ENCODE measurements at places on chromosomes 7 and 10. TPM values are rescaled to one million over a fixed set of nuclear protein-coding genes. Genes with fewer than 3 reads are reported as not detected.
A peak's percentile ranks its signal among the peaks of the same experiment; 100 is the strongest.

GRCh38 chr7:94655126-94655847 lies 646 bp downstream of the SGCE start:
- no peak for DNase-seq
- no peaks in the 10 kb centered on the region for H3K4me1 ChIP-seq
- H3K4me3 ChIP-seq, result peak overlapping the region; percentile 61
- H3K36me3 ChIP-seq, result no peaks in the 10 kb centered on the region

GRCh38 chr10:28984431-28984830 lies 304.4 kb upstream of the LYZL1 start:
- H3K4me1 ChIP-seq, result peaks cover 9% of the 10 kb centered on the region
- no peaks in the 10 kb centered on the region for H3K36me3 ChIP-seq
- H3K4me3 ChIP-seq, result no peak overlapping the region
- DNase-seq, result peak; percentile 66
- no peaks in the 10 kb centered on the region for H3K27me3 ChIP-seq
- no peak overlapping the region for H3K27ac ChIP-seq

GRCh38 chr10:66365686-66366085 lies 560.1 kb upstream of the LRRTM3 start:
- H3K36me3 ChIP-seq, result no peaks in the 10 kb centered on the region
- H3K27ac ChIP-seq, result no peak overlapping the region
- no peaks in the 10 kb centered on the region for H3K27me3 ChIP-seq
- H3K4me1 ChIP-seq, result no peaks in the 10 kb centered on the region
- H3K4me3 ChIP-seq, result no peak overlapping the region

GRCh38 chr10:132790470-132790869 lies 4.5 kb upstream of the NKX6-2 start:
- H3K27me3 ChIP-seq, result peaks cover 6% of the 10 kb centered on the region
- H3K4me1 ChIP-seq, result peaks cover 25% of the 10 kb centered on the region
- no peak overlapping the region for H3K27ac ChIP-seq
- H3K4me3 ChIP-seq, result no peak overlapping the region
- H3K36me3 ChIP-seq, result no peaks in the 10 kb centered on the region

DNA sequence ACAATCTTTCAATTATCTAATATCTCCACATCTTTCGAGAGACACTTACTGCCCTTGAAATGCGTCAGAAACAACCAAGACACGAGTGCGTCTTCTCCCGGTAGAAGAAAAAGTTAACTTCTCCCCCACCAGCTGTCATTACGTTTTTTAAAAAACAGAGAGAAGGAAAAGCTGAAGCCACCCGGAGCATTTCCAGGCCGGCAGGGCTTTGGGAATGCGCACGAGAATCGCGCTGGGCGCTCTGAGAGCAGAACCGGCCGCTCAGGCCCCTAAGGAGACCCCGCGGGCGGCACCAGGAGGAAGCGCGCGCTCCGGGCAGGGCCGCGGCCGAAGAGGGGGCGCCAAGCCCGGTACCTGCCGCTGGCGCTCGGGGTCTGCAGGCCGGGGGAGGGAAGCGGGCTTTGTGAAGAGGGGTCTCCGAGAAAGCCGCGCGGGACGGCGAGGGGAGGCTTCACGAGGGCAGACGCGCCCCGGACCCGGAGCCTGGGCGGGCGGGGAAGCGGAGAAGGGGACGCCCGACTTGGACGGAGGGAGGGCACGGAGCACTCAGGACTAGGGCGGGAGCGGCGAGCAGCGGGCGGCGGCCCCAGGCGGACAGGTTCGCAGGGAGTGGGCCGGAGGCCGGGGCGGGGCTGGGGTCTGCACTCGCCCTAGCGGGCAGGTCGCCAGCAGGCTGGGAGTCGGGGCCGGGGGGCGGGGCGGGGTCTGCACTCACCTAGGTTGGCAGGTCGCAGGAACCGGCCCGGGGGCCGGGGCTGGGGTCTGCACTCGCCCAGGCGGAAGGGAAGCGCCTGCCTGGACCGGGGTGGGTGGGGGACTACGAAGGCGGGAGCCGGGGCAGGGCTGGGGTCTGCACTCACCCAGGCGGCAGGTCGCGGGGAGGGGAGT lies 932 bp downstream of the ESYT2 start:
- H3K4me3 ChIP-seq, result peak overlapping the region; percentile 73
- DNase-seq, result peak; percentile 41
- no peaks in the 10 kb centered on the region for H3K27me3 ChIP-seq
- no peaks in the 10 kb centered on the region for H3K4me1 ChIP-seq
- H3K36me3 ChIP-seq, result no peaks in the 10 kb centered on the region
- peak overlapping the region; percentile 97 for H3K27ac ChIP-seq

GRCh38 chr10:88116481-88116880 lies 253.1 kb downstream of the PTEN start:
- no peaks in the 10 kb centered on the region for H3K27me3 ChIP-seq
- DNase-seq, result no peak
- no peaks in the 10 kb centered on the region for H3K36me3 ChIP-seq
- H3K4me3 ChIP-seq, result no peak overlapping the region
- peak overlapping the region; percentile 34 for H3K27ac ChIP-seq
- H3K4me1 ChIP-seq, result peaks cover 27% of the 10 kb centered on the region

DNA sequence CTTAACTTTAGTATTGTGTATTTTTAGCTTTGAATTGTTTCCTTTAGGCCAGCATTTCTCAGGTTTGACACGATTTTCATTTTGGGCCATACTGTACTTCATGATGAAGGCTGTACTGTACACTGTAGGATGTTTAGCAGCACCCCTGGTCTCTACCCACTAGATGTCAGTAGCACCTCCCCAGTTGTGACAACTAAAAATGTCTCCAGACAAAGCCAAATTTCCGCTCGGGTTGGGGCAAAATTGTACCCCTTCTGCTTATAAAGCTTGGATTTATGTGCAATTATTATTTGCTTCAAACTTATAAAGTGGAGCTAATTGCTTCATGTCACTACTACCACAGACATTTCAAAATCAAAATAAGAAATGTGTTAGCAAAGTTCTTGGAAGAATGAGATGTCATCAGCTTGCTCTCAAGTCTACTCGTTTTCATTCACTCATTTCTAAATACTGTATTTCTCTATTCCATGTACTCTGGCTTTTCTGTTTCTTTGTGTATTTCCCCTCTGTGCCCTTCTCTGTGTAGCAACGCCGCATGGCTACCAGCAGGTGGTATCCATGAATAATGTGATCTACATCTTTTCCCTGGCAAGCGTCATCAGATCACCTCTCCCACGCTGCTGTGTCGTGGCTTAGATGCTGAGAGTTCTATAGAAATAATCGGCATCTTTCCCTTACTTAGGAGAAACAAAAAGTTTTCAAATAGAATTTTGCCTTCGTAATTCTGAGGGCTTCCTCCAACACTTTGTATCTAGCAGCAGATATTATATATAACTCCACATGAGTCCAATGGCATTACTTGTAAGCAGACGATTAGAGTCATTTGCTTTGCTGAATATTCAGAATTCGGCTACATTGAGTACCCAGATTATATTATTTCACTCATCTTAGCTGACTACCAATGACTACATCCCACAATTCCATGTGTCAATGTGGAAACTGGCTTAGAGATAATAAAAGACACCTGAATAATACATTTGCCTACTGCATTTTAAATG lies 47.8 kb upstream of the CALCR start:
- no peak for DNase-seq
- no peaks in the 10 kb centered on the region for H3K27me3 ChIP-seq
- no peak overlapping the region for H3K27ac ChIP-seq
- H3K36me3 ChIP-seq, result no peaks in the 10 kb centered on the region
- no peak overlapping the region for H3K4me3 ChIP-seq

DNA sequence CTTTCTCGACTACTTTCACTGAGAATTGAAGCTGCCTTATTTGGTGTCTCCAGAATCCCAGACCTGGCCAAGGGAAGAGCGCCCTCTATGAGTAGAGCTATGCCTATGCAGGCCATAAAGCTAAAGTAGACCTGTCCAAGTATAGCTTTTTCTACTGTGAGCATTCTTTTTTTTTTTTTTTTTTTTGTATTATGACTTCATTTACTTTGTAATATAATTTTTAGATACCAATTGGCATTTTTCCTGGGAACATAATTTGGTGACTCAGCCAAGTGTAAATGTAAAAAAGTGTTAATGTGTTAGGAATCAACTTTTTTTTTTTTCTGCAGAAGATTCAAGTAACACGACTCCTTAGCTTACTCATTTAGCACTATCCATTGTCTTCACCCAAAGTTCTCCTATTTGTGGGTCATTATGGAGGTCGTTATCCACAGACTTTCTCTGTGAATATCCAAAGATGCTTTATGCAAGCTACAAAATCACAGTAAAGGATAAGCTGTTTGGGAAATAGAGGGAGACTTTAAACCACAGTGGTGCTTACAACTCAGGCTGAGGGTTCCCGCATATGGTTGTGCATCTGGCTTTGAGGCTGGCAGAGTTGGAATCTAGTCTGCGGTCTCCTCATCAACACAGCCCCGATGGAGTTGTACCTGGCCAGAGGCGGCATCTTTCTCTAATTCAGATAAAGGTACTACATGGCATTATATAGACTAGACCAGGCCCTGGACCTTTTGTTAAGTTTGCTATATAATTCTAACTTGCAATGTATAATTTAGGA lies 1040.2 kb upstream of the SORCS1 start:
- H3K36me3 ChIP-seq, result no peaks in the 10 kb centered on the region
- H3K27me3 ChIP-seq, result no peaks in the 10 kb centered on the region
- no peaks in the 10 kb centered on the region for H3K4me1 ChIP-seq
- H3K27ac ChIP-seq, result no peak overlapping the region
- H3K4me3 ChIP-seq, result no peak overlapping the region
- no peak for DNase-seq

DNA sequence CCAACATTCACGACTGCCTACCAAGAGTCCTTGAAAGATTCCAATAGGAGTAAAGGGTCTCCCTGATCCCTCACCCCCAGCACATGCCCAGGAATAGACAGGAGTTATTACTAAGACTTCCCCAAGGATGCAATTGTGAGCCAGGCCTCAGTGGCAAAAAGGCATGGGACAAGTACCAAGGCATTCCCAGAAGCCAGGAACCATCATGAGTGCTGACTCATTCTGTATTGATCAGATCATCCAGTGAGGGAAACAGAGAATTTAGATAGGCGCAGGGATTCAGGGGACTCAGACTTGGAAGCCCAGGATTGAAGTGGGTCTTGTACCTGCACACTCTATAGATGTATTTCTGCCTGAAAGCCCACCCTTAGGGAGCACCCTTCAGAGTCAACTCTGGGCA lies 21.2 kb downstream of the MBL2 start:
- H3K4me1 ChIP-seq, result no peaks in the 10 kb centered on the region
- no peak overlapping the region for H3K4me3 ChIP-seq
- H3K36me3 ChIP-seq, result no peaks in the 10 kb centered on the region
- H3K27me3 ChIP-seq, result no peaks in the 10 kb centered on the region

DNA sequence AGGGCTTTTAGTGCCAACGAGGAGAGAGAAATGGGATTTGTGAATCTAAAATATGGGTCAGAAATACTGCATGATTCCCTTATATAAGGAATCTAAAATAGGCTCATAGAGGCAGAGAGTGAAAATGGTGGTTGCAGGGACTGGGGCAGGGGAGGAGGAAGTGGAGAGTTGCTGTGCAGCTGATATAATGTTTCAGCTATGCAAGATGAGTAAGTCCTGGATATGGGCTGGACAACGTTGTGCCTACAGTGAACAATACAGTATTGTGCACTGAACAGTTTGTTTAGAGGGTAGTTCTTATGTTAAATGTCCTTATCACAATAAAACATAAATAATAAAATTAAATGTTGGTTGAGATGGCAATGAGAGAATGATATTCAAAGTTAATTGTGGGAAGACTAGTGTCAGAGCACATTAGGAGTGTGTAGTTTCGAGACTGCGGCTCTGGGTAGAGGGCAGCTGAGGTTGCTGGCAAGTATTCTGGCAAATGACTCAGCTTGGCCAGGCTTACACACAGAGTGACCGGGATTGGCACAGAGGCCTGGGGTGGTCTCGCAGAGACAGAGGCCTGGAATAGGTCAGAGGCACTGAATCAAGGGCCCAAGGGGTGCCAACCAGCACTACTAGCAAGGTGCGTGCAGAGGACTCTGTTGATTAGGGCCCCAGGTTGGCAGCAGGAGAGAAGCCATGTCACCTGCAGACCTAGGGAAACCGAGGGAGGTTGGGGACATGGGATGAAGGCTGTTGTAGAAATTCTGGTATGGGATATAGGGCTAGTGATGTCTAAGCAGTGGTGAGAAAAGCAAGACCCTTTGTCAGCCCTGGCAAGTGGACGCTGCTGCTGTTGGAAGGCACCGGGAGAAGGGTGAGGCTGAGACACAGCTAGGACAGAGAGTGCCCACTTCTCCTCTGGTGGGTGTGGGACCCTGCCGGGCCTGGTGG lies 2.8 kb upstream of the DEPP1 start:
- H3K36me3 ChIP-seq, result no peaks in the 10 kb centered on the region
- H3K27ac ChIP-seq, result peak overlapping the region; percentile 86
- peaks cover 45% of the 10 kb centered on the region for H3K4me1 ChIP-seq
- H3K27me3 ChIP-seq, result no peaks in the 10 kb centered on the region

DNA sequence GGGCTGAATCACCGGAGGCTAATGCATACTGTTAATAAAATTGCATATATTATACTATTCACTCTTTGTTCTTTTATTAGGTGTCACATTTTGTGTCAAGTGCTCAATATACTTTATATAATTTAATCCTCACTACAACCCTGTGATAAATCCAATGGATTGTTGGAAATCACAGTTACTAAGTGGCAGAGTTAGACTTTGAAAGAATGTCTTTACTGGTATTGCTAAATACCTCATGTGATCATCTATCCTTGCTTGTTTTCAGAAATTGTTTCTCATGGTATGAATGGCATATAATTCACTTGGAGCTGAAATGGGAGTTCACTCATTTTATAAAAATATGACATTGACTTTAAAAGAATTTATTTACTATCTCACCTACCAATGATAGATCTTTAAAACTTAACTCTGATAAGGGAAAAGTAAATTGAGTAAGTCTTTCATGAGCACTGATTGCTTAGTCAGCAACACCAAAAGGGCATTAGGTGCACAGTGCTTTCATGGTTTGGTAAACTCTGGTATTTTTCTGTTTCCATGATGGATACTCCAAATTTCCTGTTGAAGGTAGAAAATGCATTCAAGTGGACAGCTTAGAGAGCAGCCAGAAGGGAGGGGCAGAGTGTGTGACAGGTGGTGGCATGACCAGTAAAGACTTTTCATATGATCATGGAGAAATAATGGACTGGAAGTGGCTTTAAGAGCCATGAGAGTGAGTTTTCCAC lies 22.6 kb downstream of the ENKUR start:
- H3K36me3 ChIP-seq, result no peaks in the 10 kb centered on the region
- no peaks in the 10 kb centered on the region for H3K4me1 ChIP-seq
- H3K27ac ChIP-seq, result no peak overlapping the region
- peaks cover 6% of the 10 kb centered on the region for H3K27me3 ChIP-seq

HMX3 gene
- not detected for total RNA-seq

TTYH3 gene
- total RNA-seq, result 43.2 TPM

LIPF gene
- total RNA-seq, result not detected
